ENCODE measurements at places on chromosomes 13 and 19.
A peak's percentile ranks its signal among the peaks of the same experiment; 100 is the strongest.

GRCh38 chr19:16825312-16826052, 3.7 kb upstream of the SIN3B start:
- DNase-seq = no peak

DNA sequence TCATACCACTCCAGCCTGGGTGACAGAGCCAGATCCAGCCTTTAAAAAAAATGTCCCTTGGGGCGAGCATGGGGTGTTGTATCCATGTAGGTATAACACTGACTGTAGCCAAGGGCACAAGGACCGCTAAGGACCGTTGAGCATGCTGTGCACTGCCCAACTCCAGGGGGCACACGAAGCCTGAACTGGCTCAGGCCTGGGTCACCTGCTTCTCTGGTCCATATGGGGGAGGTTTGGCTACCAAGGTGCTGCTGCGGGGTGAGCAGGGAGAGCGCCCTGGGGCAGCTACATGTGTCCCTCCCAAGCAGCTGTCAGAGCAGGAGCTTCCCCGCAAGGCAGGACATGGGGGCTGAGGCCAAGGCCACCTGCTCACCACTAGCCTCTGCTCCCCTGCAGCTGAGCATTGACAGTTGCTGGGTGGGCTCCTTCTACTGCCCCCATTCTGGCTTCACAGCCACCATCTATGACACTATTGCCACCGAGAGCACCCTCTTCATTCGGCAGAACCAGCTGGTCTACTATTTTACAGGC, 16.3 kb downstream of the CATSPERG start:
- DNase-seq = no peak

DNA sequence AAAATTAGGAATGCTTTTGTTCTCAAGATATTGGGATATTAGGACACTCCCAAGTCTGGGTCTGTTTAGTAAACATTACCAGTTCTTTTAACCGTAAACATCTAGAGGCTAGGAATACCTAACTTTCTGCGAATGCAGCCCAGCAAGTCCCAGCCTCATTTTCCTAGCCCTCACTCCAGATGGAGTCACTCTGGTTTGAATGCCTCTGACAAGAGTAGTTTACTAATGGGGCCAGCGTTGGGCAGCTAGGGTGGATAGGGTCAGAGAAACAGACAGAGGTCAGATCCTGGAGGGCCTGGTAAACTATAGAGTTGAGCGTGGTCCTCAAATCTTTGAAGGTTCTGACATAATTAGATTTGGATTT, 53.6 kb downstream of the WDFY2 start:
- DNase-seq = no peak

DNA sequence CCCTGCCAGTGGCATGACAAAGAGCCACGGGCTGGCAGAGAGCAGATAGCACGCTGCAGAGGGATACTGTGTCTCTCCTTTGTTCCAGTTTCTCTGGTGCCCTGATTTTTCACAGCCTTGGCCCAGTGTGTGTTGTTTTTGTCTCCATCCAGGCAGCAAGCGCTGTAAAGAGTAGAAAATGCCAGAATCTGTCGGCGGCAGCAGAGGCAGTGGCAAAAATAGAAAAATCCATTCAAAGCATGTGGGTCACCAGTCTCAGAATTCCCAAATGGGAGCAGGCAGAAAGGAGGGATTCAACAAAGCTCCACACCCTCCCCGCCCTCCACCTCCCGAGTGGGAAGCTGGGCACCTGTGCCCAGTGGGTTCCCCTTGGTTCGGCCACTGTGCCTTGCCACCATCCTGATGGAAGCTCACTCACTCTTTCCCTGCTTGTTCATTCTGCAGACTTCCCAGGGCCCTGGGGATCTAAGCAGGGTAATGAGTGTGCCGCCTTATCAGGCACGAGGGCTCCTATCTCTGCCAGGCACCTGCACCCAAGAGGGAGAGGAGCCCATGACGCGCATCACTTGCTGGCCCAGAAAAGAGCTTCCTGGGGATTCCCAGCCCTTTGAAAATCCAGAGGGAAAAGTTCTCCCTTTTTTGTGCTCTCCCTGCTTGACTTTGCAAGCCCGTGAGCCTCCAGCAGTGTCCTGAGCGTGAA, 416.9 kb downstream of the IRS2 start:
- no peak for DNase-seq

GRCh38 chr19:53537121-53537520, 824 bp upstream of the ZNF331 start:
- no peak for DNase-seq

DNA sequence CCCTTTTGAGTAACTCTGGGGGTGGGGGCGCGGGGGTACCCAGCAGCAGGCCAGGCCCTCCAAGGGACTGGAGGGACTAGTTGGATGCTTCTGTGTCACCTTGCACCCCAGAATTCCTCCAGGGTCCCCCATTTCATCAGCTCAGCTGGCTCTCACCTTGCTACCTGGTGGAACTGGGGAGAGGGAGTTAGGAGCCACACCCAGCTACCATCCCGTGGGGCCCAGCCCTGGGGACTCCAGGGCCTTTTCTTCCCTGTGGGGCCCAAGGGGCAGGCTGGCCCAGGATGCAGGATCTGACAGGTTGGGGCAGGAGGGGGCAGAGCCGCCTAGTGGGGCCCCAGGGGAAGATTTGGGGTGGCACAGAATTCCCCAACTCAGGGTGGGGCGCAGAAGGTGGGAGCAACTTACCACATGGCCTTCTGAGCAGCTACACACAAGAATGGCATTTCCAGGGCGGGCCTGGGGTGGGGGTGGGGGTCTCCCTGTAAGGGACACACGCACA, 32.8 kb upstream of the NANOS3 start:
- no peak for DNase-seq

DNA sequence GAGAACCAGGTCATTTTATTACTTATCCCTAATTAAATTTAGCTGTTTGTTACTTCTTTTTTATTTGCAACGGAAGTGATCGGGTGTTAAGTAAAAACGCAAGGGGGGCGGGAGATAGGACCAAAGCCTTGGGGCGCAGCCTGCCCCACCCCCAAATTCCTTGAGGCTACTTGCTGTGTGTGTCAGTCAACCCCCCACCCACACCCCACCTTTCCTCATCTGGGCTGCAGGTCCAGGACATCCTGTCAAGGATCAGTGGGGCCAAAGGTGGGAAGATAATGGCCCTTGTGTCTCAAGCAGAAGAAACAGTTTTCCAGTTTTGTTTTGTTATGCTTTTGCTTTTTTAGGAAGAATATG, 1.2 kb upstream of the FOXO1 start:
- DNase-seq = no peak

DNA sequence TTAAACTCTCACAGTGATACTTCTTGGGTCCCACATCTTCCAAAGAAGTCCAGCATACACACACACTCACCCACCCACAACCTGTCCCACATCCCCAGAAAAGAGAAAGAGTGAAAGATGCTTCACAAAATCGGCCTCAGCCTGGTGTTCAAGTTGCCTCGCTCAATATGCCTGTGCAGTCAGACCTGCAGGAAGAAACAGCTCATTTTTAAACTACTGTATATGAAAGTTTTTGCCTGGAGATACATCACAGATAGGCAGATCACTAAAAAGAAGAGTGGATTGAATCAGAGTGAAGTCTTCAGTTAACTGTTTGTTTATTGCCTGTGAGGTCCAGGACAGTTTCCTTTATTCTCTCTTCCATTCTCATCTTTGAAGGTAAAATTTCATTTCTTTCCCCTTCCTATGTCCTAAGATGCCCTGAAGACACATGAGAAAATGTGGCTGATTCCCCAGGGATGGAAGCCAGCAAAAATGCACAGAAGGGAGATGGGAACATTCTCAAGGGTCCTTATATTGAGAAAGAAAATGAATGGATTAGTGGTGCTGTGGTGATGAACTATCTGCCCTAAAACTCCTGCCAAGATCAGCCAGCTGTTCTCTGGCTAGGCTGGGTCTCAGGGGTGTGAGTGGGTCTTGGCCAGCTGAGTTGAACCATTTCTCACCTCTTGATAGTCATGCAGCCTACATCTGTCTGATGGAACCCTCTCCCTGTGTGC, 259.0 kb downstream of the ITGBL1 start:
- no peak for DNase-seq

GRCh38 chr13:75432811-75433244, 49.1 kb downstream of the TBC1D4 start:
- DNase-seq = no peak

DNA sequence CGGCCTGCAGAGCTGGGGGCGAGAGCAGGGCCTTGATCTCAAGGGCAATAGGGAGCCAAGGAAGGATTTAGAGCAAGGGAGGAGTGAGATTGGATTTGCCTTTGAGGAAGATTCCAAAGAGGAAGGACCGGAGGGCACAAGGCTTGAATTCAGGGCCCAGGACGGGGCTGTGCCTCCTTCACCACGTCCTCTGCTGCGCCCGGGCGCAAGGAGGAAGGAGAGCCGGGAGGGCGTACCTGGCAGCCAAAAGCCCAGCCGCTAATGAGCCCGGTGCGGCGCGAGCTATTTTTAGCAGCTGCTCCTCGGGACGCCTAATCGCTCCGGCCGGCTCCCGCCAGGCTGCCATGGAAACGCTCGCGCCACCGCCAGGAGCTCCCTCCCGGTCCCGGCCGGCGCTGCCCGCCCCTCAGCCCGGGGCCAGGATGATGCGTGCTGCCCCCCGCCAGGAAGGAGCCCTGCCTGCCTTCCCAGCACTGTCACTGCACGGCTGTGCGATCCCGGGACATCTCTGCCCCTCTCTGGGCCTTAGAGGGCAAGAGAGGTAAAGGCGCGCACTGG, 31.3 kb downstream of the TINCR start:
- no peak for DNase-seq

GRCh38 chr19:4379383-4380253, 20.7 kb downstream of the SH3GL1 start:
- DNase-seq = peak; percentile 56

DNA sequence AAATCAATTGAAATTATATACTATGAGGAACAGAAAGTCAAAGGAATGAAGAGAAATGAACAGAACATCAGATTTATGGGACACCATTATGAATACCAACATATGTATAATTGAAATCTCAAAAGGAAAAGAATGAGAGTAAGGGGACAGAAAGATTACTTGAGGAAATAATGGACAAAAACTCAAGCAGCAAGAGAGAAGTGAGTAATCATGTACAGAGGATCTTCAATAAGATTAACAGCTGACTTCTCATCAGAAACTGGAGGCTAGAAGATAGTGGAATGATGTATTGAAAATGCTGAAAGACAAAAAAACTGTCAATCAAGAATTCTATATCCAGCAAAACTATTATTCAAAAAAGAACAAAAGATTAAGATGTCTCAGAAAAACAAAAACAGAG, 10.4 kb downstream of the MTUS2 start:
- DNase-seq = no peak

GRCh38 chr13:72638059-72638815, 89.2 kb downstream of the MZT1 start:
- no peak for DNase-seq

- peak; percentile 87 for DNase-seq
Observed at GRCh38 chr19:19540715-19541515, 2.9 kb downstream of the CILP2 start.

- no peak for DNase-seq
Observed at GRCh38 chr13:77040076-77040475, 13.1 kb upstream of the FBXL3 start.

Measured in activated CD4-positive, alpha-beta T cell treated with anti-CD3 and anti-CD28 coated beads, Interleukin-2, amount 50 U/mL, for 48 hours (primary cell).